Activated T-helper 1 cell treated with anti-CD3 and anti-CD28 coated beads, Interleukin-12 subunit alpha, Interleukin-12 subunit beta, Interleukin-2, Interleukin-4 antibody, amounts not matched to agents 30 ng/mL and 10 ng/mL and 1 ng/mL, durations not matched to agents 14 hours and 24 hours and 36 hours (primary cell): ENCODE measurements at places on chromosomes 3 and 15. TPM values are rescaled to one million over a fixed set of nuclear protein-coding genes. Genes with fewer than 3 reads are reported as not detected.

Gene MYL3
- not detected in 2 replicates for total RNA-seq

Gene RASGRF1
- total RNA-seq, result 0.10 TPM in 1 of 2 replicates, not detected in the other

Gene HCLS1
- total RNA-seq, result 234 and 235 TPM in 2 replicates

Gene POTEB3
- total RNA-seq, result not detected in 2 replicates

Gene TRIM42
- total RNA-seq, result not detected in 2 replicates

Gene SMCO1
- total RNA-seq, result not detected in 2 replicates

Gene SLC41A3
- total RNA-seq, result 17.3 and 23.4 TPM in 2 replicates

Gene PLSCR4
- total RNA-seq, result not detected in 2 replicates

Gene TLR9
- total RNA-seq, result 0.47 TPM in 1 of 2 replicates, not detected in the other

Gene KNG1
- not detected in 2 replicates for total RNA-seq

Gene GHSR
- not detected in 2 replicates for total RNA-seq

Gene FYTTD1
- 59.0 and 77.2 TPM in 2 replicates for total RNA-seq

- no peaks in the 10 kb centered on the region for H3K27me3 ChIP-seq
- no peaks in the 10 kb centered on the region for H3K4me1 ChIP-seq
- H3K4me3 ChIP-seq, result no peak overlapping the region
- no peak for DNase-seq
Observed at GRCh38 chr15:22871481-22872086, 33.1 kb downstream of the NIPA2 start.

GRCh38 chr15:26628879-26629529, 143.9 kb downstream of the GABRB3 start:
- DNase-seq, result no peak
- H3K4me3 ChIP-seq, result no peak overlapping the region
- no peaks in the 10 kb centered on the region for H3K36me3 ChIP-seq

- DNase-seq, result no peak
- no peaks in the 10 kb centered on the region for H3K36me3 ChIP-seq
- no peak overlapping the region for H3K4me3 ChIP-seq
- no peaks in the 10 kb centered on the region for H3K4me1 ChIP-seq
Observed at GRCh38 chr15:22958487-22959280, 21.5 kb downstream of the CYFIP1 start.

GRCh38 chr3:16174389-16174788, at the start of gene GALNT15:
GALNT15 (plus strand) TSS chr3:16174680; CDS start chr3:16175152, 472 bp downstream.
- H3K27ac ChIP-seq, result no peak within 1 kb of the TSS
- H3K4me1 ChIP-seq, result no peaks in the 10 kb centered on the region
- H3K4me3 ChIP-seq, result no peak within 1 kb of the TSS
- H3K27me3 ChIP-seq, result peaks cover 5% of the 10 kb centered on the region

GRCh38 chr3:176328198-176328597, 869.1 kb downstream of the TBL1XR1 start:
- no peak for DNase-seq
- no peaks in the 10 kb centered on the region for H3K36me3 ChIP-seq
- no peak overlapping the region for H3K4me3 ChIP-seq
- H3K27me3 ChIP-seq, result no peaks in the 10 kb centered on the region

- H3K27ac ChIP-seq, result no peak overlapping the region
- no peak overlapping the region for H3K4me3 ChIP-seq
- peaks cover 14% of the 10 kb centered on the region for H3K36me3 ChIP-seq
Observed at GRCh38 chr15:28128031-28128430, 28.9 kb upstream of the OCA2 start.

- H3K27me3 ChIP-seq, result peaks cover 19% of the 10 kb centered on the region
- DNase-seq, result no peak
- peaks cover 34% of the 10 kb centered on the region for H3K4me1 ChIP-seq
- no peak overlapping the region for H3K27ac ChIP-seq
- no peak overlapping the region for H3K4me3 ChIP-seq
Observed at GRCh38 chr15:101499863-101500713, 10.6 kb upstream of the PCSK6 start.

DNA sequence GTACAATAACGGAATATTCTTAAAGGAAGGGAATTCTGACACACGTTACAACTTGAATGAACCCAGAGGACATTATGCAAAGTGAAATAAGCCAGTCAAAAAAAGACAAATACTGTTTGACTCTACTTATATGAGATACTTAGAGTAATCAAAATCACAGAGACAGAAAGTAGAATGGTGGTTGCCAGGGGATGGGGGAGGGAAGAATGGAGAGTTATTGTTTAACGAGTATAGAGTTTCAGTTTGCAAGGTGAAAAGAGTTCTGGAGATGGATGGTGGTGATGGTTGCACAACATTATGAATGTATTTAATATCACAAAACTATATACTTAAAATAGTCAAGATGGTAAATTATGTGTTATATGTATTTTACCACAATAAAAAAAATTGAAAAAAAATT, 112.9 kb upstream of the ARHGEF3 start:
- H3K27me3 ChIP-seq, result no peaks in the 10 kb centered on the region
- peak overlapping the region; percentile 89 for H3K4me3 ChIP-seq
- H3K4me1 ChIP-seq, result peaks cover 65% of the 10 kb centered on the region
- no peak for DNase-seq
- H3K36me3 ChIP-seq, result peaks cover 10% of the 10 kb centered on the region

DNA sequence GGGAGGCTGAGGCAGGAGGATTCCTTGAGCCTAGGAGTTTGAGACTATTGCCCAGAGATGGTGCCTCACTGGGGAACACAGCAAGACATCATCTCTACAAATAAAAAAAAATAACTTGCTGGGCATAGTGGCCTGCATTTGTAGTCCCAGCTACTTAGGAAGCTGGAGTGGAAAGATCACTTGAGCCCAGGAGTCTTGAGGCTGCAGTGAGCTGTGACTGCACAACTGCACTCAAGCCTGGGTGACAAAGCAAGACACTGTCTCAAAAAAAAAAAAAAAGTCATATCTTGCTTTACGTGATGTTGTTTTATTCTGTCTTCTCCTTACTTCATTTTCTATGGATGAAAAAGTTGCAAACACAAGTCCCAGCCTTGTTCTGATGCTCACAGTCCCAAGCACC, 14.1 kb downstream of the GATM start:
- no peaks in the 10 kb centered on the region for H3K4me1 ChIP-seq
- no peak overlapping the region for H3K27ac ChIP-seq
- H3K27me3 ChIP-seq, result peaks cover 12% of the 10 kb centered on the region
- H3K36me3 ChIP-seq, result no peaks in the 10 kb centered on the region

- H3K36me3 ChIP-seq, result no peaks in the 10 kb centered on the region
- H3K4me3 ChIP-seq, result no peak overlapping the region
- H3K27ac ChIP-seq, result no peak overlapping the region
Observed at GRCh38 chr3:161859865-161860450, 363.4 kb downstream of the OTOL1 start.

- no peaks in the 10 kb centered on the region for H3K36me3 ChIP-seq
- no peaks in the 10 kb centered on the region for H3K27me3 ChIP-seq
- H3K4me3 ChIP-seq, result no peak overlapping the region
- peaks cover 6% of the 10 kb centered on the region for H3K4me1 ChIP-seq
- no peak for DNase-seq
Observed at GRCh38 chr3:72319194-72320094, 528.8 kb downstream of the SHQ1 start.

- H3K27ac ChIP-seq, result no peak overlapping the region
- no peaks in the 10 kb centered on the region for H3K4me1 ChIP-seq
- H3K36me3 ChIP-seq, result no peaks in the 10 kb centered on the region
- DNase-seq, result no peak
Observed at GRCh38 chr3:73447111-73447510, 177.6 kb downstream of the PDZRN3 start.

GRCh38 chr3:136835813-136836510, 17.0 kb downstream of the SLC35G2 start:
- H3K27ac ChIP-seq, result no peak overlapping the region
- no peak overlapping the region for H3K4me3 ChIP-seq
- H3K36me3 ChIP-seq, result peaks cover 8% of the 10 kb centered on the region
- peaks cover 21% of the 10 kb centered on the region for H3K4me1 ChIP-seq
- no peak for DNase-seq
- H3K27me3 ChIP-seq, result no peaks in the 10 kb centered on the region

DNA sequence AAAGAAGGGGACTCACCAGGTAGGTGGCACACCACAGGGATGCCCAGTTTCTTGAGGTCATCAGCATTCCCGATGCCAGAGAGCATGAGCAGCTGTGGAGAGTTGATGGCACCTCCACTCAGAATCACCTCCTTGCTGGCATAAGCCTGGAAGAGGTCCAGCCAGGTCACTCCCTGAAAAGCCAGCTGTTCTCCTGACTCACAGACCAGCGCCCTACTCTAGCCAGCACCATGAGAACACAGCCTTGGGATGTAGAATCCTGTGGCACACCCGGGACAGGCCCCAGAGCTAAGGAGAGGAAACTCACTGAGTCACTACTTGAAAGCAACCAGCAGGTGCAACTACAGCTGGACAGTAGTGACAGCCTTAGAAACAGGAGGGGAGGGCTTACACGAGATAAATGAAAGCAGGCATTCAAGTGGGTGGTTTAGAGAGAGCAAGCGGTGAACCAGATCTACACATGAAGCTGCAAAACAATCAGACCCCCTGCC, 24.5 kb downstream of the CHDH start:
- H3K36me3 ChIP-seq, result no peaks in the 10 kb centered on the region
- H3K27me3 ChIP-seq, result peaks cover 11% of the 10 kb centered on the region
- no peak overlapping the region for H3K27ac ChIP-seq
- no peak for DNase-seq
- no peak overlapping the region for H3K4me3 ChIP-seq

GRCh38 chr3:184812662-184813042, 686 bp downstream of the VPS8 start:
- H3K27me3 ChIP-seq, result peaks cover 4% of the 10 kb centered on the region
- H3K4me1 ChIP-seq, result peaks cover 79% of the 10 kb centered on the region
- DNase-seq, result peak; percentile 28
- peak overlapping the region; percentile 94 for H3K4me3 ChIP-seq
- peak overlapping the region; percentile 95 for H3K27ac ChIP-seq

DNA sequence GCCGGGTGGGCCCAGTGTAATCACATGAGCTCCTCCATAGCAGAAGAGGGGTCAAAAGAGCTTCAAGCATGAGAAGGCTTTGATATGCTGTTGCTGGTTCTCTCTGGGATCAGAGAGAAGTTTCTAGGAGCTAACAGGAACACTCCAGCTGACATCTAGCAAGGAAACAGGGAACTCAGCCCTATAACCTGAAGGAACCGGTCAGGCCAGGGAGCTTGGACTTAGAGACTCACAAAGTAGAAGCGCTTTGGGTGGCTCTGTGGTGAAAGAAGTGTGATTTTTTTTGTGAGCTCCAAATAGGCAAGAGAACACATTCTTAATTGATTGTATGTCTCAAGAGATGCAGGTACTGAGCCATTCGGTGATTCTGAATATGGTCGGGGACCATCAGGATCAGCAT, 26.2 kb upstream of the EPHB1 start:
- no peaks in the 10 kb centered on the region for H3K4me1 ChIP-seq
- no peak overlapping the region for H3K4me3 ChIP-seq
- no peaks in the 10 kb centered on the region for H3K36me3 ChIP-seq
- DNase-seq, result no peak

DNA sequence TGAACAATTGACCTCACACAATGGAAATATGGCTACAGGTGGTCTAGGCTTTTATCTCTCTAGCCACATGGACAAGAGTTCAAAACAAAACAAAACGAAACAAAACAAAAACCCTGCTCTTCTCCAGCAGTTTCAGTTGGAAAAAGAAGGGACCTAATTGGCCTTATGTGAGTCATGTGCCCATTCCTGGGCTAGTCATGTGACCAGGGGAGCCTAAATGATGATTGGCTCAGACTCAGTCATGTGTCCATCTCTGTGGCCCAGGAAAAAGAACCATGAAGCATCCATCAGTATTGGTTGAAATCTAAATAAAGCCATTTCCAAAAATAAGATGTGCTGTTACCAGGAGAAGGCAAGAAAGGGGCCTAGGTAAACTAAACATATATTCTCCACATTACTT, 96.8 kb downstream of the ANXA2 start:
- H3K4me3 ChIP-seq, result no peak overlapping the region
- no peaks in the 10 kb centered on the region for H3K36me3 ChIP-seq
- H3K27me3 ChIP-seq, result peaks cover 11% of the 10 kb centered on the region
- DNase-seq, result no peak

DNA sequence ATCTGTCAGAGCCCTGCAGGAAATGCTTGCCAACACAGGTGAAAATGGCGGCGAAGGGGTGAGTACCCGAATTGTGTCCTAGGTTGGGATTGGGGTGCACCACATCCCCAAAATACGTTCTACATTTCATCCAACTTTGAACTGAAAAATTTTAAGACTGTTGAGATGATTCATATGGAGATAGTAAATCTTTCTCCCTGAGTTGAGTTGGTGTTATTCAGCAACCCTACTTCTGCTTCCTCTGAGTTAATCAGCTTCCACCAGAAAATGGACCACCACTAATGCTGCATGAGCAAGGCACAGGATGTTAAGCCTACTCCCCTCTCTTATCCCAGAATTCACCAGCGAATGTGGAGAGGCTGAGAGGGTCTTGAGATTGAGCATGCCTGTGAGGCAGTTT, 192.9 kb downstream of the RYR3 start:
- H3K4me3 ChIP-seq, result no peak overlapping the region
- no peak overlapping the region for H3K27ac ChIP-seq
- H3K4me1 ChIP-seq, result no peaks in the 10 kb centered on the region

DNA sequence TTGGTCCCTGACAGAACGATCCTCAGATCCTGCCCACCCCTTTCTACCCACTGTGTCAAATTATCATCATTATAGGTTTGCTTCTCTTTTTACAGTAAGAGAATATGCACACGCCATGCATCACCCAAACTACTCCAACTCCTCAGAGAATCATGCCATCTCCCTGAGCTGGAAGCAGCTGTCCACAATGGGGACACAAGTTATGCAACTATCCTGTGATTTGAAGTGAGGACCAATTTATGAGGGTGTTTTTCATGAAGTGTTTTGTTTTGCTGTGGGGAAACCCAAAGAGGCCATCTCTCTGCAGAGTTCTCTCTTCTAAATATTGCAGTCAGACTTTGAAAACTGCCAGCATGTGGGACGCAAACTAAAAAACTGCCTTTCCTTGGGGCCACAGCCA, 35.8 kb upstream of the TNFSF10 start:
- H3K4me3 ChIP-seq, result no peak overlapping the region
- DNase-seq, result no peak
- peaks cover 62% of the 10 kb centered on the region for H3K4me1 ChIP-seq
- H3K36me3 ChIP-seq, result no peaks in the 10 kb centered on the region
- no peaks in the 10 kb centered on the region for H3K27me3 ChIP-seq
- H3K27ac ChIP-seq, result no peak overlapping the region

- H3K27ac ChIP-seq, result peak overlapping the region; percentile 15
- H3K4me3 ChIP-seq, result peak overlapping the region; percentile 80
- H3K4me1 ChIP-seq, result peaks cover 42% of the 10 kb centered on the region
- DNase-seq, result no peak
Observed at GRCh38 chr3:46407970-46408369, 911 bp downstream of the CCRL2 start.

- no peak overlapping the region for H3K27ac ChIP-seq
- H3K27me3 ChIP-seq, result peaks cover 81% of the 10 kb centered on the region
- no peak for DNase-seq
- H3K4me3 ChIP-seq, result peak overlapping the region; percentile 48
Observed at GRCh38 chr15:67832897-67833709, 6.7 kb downstream of the RNU6-1 start.

- no peak for DNase-seq
- H3K27me3 ChIP-seq, result no peaks in the 10 kb centered on the region
- peaks cover 6% of the 10 kb centered on the region for H3K36me3 ChIP-seq
- H3K27ac ChIP-seq, result peak overlapping the region; percentile 1
Observed at GRCh38 chr15:60795889-60796288, 316.9 kb upstream of the ICE2 start.

GRCh38 chr15:65789759-65790425, 2.2 kb downstream of the DENND4A start:
- peak overlapping the region; percentile 89 for H3K4me3 ChIP-seq
- peaks cover 6% of the 10 kb centered on the region for H3K36me3 ChIP-seq
- no peaks in the 10 kb centered on the region for H3K27me3 ChIP-seq
- peaks cover 57% of the 10 kb centered on the region for H3K4me1 ChIP-seq
- DNase-seq, result no peak

GRCh38 chr3:58214484-58215316, 3.9 kb upstream of the DNASE1L3 start:
- H3K36me3 ChIP-seq, result no peaks in the 10 kb centered on the region
- H3K4me1 ChIP-seq, result peaks cover 37% of the 10 kb centered on the region
- no peak overlapping the region for H3K4me3 ChIP-seq
- peaks cover 12% of the 10 kb centered on the region for H3K27me3 ChIP-seq
- H3K27ac ChIP-seq, result peak overlapping the region; percentile 69
